ENCODE measurements at places on chromosomes 4 and X.

GRCh38 chr4:152346526-152346925, 189.4 kb downstream of the FBXW7 start:
- no peak for DNase-seq

GRCh38 chr4:177214935-177215334, 94.7 kb upstream of the NEIL3 start:
- DNase-seq = peak; percentile 46

GRCh38 chrX:100376576-100376975, 33.5 kb downstream of the PCDH19 start:
- DNase-seq = no peak

DNA sequence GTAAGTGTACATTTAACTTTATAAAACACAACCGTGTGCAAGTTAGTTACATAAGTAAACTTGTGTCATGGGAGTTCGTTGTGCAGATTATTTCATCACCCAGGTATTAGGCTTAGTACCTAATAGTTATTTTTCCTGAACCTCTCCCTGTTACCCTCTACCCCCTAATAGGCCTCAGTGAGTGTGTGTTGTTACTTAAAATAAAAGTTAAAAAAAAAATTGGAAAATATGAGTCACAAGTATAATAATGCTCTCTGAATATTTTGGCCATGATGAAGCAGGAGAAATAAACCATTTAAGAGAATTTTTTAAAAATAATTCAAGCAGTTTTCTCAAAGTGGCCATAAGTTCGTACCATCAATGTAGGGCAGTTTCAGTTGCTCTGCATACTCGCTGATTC, 105.1 kb upstream of the GRID2 start:
- peak; percentile 53 for DNase-seq

- peak; percentile 60 for DNase-seq
These were observed 49.2 kb downstream of the SEL1L3 start for GRCh38 chr4:25813448-25814106.

- peak; percentile 16 for DNase-seq
These were observed 163.2 kb downstream of the PRKX start for GRCh38 chrX:3550160-3550751.

- no peak for DNase-seq
These were observed 266.3 kb upstream of the RASGEF1B start for GRCh38 chr4:81737865-81738559.

DNA sequence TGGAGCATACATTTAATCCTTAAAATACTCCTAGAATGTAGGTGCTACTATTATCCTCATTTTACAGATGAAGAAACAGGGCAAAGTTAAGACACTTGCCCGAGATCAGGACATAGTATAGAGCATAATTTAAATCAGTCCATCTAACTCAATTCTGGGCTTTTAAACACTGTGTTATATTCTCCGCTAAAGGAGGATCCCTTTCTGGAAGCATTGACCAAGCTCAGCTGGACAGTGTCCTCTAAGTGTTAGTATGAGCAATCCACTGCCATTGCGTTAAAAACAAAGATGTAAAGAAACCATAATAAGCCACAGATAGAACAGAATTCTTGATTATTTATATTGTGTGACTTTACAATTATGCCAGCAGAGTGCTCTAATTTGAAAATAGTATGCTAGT, 207.0 kb downstream of the ARHGAP24 start:
- DNase-seq = no peak

GRCh38 chr4:25088093-25088952, 57.6 kb upstream of the LGI2 start:
- no peak for DNase-seq

GRCh38 chrX:72306851-72307645, 1.3 kb upstream of the CITED1 start:
- DNase-seq = peak; percentile 71

- no peak for DNase-seq
These were observed 81.3 kb upstream of the ATOH1 start for GRCh38 chr4:93747220-93747619.

Data from PC-3 (cell line).